ENCODE measurements at places on chromosomes 1 and 21.

DNA sequence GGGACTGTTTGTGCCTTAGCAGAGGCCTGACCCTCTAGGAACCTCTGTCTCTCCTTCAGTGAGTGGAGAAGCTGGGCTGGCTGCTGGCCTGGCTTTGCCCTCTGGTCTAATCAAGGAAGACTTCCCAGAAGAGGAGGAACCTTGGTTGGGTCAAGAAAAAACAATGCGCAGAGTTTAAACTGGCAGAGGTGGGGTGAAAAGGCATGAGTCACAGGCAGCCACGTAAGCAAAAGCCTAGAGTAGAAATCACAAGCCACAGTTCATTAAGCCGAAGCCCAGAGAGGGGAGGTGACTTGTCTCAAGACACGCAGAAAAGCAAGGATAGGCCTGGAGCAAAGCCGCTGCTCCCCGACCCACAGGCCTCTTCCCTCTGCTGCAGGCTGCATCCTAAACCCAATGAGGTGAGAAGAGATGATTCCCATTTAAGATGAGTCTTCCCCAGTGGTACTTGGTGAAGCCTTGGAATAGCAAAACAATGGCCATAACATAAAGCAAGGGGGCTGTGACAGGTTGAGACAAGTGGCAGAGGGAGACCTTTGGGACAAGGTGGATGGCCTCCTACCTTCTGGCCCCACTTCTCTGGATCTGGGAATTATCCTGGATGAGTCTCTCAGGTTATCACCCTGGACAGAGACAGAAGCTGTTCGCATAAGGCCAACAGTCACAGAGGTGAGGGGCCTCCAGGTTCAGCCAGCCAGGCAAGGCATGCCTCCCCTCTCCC is 7.7 kb downstream of the PDZK1IP1 start:
- no peak for DNase-seq

DNA sequence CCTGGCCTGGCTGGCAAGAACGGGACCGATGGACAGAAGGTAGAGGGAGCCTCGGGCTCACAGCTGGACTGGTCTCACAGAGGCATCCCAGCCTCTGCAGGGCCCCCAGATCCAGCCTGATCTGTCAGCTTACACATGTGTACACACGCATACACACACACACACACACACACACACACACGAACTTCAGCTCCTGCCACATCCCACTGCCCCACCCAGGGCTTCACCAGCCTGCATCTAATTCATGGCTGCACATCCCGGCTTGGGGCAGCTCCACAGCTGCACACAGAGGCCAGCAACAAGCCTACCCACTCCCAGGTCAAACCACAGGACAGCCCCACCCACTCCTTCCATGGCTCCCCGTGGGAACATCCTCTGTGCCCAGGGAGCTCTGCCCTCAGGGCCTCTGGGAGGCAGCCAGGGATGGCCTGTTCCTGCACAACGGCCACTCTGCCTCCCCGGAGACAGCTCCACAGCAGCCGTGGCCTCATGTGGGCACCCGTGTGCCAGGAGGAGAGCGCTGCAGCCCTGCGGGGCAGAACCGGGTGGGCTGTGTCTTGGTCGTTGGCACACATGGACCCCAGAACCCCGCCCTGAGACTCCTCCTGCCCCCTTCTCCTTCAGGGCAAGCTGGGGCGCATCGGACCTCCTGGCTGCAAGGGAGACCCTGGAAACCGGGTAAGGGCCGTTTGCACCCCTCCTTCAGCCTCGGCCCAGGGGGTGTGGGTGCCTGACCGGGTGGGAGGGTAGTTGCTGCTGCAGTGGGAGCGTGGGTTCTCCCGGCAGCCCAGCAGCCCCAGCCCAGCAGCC is 19.1 kb downstream of the COL6A2 start:
- DNase-seq: no peak

GRCh38 chr1:59071289-59071688 is 225.6 kb upstream of the FGGY start:
- DNase-seq: no peak

- no peak for DNase-seq
Measured at GRCh38 chr1:10635085-10635896, 160.5 kb downstream of the PEX14 start.

GRCh38 chr1:69765951-69766350 is 198.2 kb downstream of the LRRC7 start:
- no peak for DNase-seq

DNA sequence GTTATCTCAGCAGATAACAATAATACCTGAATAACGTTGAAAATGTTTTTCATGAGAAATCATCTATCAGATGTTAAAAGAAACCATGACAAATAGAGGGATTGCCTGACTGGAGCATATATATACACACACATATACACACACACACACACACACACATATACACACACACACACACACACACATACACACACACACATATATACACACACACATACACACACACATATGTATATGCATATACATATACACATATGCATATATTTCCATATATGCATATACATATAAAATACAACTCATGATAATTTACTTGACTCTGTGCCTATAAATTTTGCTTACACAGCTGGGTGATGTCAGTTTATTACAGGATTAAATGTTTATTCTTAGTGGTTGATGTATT is 847.3 kb upstream of the ADAMTS5 start:
- no peak for DNase-seq

- DNase-seq: no peak
Measured at GRCh38 chr1:147472489-147472888, 68.8 kb upstream of the BCL9 start.

GRCh38 chr1:101247404-101248287 is 10.8 kb downstream of the S1PR1 start:
- no peak for DNase-seq

DNA sequence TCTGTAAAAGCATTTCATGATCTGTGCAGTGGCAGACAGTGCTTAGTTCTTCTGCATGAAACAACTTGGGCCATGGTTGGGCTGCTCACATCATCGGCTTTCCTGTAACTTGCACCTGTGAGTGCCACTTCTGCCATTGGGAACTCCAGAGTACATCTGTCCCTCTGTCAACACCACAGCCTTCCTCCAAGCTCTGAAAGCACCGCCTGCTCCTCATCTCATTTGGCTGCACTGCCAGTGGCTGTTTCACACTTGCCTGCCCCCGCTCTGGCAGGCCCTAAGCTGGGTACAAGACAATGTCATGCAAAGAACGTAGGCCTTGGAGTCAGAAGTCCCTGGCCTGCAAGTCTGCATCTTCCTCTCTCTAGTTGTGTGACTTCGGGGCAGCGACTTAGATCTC is 46.4 kb downstream of the DDX20 start:
- DNase-seq: no peak

- DNase-seq: no peak
Measured at GRCh38 chr1:38027201-38028104, 14.9 kb downstream of the UTP11 start.

DNA sequence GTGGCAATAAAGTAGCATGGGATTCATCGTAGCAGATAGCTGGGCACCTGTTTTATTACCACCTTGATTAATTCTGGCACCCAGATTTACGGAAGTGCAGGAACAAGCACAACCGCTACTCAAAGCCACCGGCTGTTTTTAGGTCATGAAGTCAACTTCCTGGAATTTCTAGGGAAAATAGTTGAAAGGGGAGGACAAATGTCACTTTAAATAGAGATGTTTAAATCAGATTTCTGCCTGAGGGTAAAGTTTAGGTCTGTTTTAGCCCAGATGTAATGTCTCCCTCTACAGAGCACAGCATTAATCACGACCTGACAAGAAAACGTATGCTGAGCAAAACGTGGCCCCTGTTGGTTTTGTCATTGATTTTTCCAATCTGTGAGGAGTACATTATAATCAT is 8.0 kb downstream of the ADGRL2 start:
- no peak for DNase-seq
